ENCODE measurements at places on chromosomes 7 and 10.
A peak's percentile ranks its signal among the peaks of the same experiment; 100 is the strongest.

- peak; percentile 78 for DNase-seq
Observed at GRCh38 chr10:63798599-63799498, 277.6 kb downstream of the REEP3 start.

DNA sequence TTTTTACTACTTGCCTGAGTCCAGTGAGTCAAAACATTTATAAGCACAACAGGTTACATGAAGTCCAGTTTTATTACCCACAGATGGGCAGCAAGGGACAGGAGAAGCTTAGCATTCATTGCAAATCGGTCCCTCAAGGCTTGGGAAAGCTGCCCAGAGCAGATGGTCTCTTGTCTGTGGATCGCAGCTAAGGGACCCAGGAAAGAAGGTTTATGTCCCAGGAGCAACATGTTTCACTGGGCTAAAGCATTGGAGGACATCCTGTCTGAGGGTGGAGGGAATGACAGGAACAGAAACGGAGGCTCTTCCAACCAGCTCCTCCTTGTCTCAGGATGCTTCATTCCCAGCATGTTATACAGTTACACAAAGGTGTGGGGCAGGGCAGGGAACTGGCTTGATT is 39.3 kb downstream of the TRIM24 start:
- no peak for DNase-seq

DNA sequence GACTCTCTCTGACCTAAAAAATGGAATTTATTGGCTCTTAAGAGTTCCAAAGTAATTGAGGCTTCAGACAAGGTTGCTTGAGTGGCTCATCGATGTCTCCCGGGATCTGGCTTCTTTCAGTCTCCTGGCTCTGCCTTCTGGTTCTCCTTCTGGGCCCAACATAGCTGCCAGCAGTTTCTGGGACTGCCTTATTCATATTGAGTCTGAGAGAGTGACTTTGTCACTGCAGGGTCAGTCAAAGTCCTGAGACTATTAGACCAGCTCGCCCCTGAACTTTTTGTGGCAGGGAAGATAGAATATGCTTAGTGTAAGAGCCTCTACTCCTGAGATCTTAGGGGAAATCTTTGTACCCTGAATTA is 94.0 kb downstream of the MMRN2 start:
- no peak for DNase-seq

DNA sequence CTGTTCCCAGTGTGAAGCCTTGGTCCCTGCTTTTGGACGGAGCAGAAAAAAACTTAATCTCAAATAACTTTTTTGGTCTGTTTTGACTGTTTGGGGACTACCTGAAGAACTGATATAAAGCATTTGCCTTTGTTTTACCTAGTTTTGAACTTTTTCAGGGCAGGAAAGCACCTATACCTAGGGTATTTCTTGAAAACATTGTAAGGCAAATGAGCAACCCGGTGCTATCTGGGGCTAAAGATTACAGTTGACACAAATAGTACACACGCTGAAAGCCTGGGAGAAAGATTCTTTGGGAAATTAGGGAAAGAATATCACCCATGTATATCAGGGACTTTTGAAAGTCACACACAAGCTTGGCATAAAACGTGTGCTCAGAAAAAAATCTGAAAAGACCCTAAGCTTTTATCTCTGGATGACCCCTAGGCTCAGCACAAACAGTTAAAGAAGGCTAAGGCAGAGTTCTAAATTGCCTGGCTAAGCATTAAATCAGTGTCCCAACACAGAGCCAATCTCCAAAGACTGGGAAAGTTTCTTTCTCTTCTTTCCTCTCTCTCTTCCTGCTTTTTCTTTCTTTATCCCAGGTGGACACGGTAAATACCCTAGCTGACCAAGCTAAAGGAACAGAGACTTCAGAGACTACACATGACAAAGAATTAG is 389.8 kb downstream of the SH2D4B start:
- no peak for DNase-seq
